RCC 7860 (cell line): ENCODE measurements at places on chromosomes 4 and X.

GRCh38 chr4:89039730-89040338 is 17.2 kb downstream of the FAM13A start:
- no peak for DNase-seq

GRCh38 chr4:173160871-173161270 is 7.7 kb upstream of the GALNT7 start:
- DNase-seq, result no peak

DNA sequence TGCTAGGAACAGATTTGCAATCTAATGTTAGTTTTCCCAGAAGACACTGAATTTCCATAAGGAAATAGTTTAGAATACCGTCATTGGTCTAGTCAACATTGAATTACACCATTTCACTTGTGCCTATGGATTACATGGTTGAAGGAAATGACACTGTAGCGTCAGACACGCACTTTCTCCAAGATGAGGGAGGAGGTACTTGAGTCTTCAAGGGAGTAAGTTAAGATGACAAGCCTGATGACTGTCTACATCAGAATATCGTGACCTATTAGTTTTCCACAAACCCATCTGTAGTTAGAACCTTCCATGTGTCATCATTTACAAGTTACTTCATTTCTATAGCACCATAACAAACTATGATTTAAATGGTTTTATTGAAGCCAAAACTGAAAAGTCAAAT is 153.7 kb downstream of the AMELX start:
- no peak for DNase-seq

GRCh38 chr4:149961876-149962597 is 116.2 kb upstream of the DCLK2 start:
- DNase-seq, result no peak

DNA sequence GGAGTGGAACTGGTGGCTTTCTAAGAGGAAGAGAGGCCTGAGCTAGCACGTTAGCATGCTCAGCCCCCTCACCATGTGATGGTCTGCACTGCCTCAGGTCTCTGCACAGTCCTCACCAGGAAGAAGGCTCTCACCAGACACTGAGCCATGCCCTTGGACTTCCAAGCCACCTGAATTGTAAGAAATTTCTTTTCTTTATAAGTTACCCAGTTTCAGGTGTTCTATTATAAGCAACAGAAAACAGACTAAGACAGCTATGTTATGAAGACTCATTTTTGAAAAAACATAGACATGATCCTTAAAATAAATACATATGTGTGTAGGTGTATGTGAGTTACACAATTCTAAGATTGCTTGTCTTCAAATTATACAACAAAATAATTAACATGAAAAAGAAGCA is 74.7 kb downstream of the CEP44 start:
- no peak for DNase-seq

DNA sequence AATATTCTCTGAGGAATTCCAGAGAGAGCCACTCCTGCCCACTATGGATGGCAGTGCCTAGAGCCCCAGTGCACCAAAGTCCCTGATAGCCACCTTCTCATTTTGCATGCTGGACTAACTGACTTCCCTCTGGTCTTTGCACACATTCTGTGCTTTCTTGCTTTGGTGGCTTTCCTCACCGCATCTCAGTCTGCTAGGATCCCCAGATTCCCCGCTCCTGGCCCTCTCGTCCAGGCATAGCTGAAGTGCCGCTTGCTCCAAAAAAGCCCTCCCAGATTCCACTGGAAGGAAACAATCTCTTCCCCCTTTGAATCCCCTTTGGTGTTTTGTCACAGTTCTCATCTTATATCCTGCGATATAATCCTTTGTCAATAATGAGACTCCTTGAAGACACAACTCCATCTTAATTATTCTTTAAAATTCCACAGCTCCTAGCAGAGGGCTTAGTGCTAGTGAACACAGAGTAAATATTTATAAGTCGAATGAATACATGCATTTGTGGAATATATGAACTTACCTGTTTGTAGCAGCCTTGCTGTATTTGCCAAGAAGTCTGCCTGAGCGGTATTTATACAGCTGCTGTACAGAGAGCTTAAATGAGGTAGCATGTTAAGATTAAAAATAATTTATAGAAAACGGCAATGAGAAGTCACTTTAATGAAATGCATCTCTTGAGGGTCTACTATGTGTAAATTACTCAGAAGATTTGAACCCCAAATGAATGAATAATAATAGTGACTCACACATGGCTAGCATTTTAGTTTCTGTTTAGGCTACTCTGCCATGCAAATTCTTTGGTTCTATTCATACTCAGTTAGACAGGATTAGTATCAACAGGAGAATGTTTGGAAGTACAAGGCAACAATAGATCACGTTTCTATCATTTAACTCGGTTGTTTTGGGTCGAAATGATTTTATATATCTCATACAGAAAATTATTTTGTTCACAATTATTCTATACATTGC is 421.9 kb upstream of the TENM3 start:
- no peak for DNase-seq

DNA sequence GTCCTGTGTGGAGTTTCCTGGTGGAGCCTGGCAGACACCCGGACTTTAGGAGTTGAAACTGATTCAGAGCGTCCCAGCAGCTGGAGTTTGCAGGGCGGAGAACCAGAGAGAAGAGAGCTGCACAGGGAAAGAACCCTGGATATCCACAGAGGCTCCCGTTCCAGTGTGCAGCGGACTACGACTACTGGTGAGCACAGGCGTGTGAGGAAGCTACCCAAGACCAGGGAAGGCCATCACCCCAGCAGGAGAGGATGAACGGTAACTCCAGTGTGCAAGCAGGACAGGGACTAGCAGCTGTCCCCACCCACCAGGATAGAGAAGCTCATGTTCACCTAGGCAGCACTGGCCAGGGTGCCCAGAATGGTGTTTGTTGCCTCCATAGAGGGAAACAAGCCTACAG is 2.3 kb downstream of the LAGE3 start:
- DNase-seq, result peak; percentile 7

GRCh38 chr4:146243141-146243882 is 29.0 kb downstream of the REELD1 start:
- peak; percentile 68 for DNase-seq

DNA sequence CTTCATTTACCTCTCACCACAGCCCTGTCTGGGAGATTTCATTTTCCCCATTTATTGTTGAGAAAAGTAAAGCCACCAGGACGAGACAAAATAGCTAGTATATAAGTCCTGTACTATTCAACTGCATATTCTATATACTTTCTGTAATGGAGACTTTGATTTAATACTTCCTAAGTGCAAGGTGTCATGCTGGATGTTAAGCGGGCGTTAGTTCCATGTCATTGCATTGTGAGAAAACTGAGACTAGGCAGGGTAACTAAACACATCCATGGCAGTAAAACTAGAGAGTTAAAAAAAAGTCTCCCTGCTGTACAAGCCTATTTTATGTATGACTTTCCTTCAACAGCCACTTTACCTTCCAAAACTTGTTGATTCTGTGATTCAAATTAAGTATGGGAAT is 969.6 kb downstream of the STIM2 start:
- DNase-seq, result no peak

DNA sequence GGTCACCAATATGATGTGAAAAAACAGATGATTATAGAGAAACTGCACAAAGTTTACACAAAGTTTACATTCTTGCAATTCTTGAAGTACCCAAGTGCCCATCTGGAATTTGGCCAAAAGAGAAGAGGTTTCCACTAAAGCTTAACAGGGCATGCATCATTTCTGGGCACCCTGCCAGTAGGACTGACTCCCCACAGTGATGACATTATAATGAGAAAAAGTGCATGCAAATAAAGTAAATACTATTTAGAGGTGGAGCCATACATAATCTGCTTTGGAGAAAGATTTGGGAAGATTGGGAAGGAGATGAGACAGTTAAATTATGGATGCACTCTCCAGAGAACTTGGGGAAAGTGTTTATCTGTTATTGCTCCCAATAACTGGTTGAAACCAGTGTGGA is 93.7 kb upstream of the TRPC3 start:
- DNase-seq, result peak; percentile 88

DNA sequence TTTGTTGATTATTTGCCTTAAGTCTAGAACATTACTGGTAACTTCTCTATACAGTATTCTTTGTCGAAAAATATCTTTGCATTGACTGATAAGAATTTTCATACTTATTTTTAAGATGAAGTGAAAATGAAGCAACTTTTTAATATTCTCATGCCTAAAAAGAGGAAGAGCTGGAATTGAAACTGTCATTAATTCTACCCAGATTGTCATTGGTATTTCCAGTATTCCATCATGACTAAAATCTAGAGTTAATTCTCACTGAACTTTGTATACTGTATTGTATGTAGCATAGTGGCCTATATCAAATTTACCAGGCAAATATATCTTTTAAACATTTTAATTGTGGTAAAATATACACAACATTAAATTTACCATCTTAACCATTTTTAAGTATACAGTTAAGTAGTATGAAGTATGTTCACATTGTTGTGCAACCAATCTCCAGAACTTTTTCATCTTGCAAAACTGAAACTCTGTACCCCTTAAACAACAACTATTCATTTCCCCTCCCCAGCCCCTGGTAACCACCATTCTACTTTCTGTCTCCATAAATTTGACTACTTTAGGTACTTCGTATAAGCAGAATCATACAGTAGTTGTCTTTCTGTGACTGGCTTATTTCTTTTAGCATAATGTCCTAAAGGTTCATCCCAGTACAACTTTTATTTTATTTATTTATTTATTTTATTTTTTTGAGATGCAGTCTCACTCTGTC is 24.3 kb upstream of the ZNF41 start:
- DNase-seq, result no peak

DNA sequence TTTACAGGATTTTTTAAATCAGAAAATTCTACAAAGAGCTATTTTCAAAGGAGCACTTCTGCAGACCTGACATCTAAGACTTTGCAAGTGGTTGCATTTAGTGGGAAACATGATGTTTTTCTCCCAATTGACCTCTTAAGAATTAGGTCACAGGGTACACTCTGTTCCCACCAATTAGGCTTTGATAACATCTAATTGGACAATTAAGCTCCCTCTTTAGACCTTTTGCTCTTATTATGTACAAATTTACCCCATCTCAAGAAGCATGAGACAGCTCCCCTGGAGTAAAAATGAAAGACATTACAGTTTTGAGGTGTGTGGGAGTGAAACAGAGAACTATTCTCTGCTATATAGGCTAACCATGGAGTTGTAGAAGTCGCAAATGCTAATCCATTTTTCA is 31.8 kb upstream of the AGA start:
- no peak for DNase-seq

GRCh38 chr4:168839758-168840391 is 170.2 kb downstream of the CBR4 start:
- no peak for DNase-seq

DNA sequence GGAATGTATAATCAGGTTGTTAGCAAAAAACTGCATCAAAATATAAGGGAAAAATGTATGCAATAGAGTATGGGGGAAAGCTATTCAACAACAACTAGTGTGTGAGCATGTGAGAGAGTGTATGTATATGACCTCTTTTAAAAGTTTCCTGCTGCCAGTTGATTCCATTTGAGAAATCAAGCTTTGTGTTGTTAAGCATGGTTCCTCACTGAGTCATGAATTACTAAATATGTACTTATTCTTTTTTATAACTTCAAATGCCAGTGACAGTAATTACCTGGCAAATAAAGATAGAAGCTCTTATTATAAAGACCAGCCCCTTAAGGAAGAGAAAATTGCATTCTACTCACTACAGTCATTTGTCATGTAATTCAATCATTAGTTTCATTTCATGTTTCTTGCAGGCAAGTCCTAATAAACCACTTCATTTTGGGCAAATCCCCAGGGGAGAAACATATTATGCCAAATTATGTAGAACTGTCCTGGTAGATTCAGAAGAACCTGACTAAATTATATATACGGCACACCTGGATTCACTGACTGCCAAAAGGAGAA is 19.2 kb downstream of the RASGEF1B start:
- no peak for DNase-seq

GRCh38 chr4:22986262-22986661 is 293.5 kb downstream of the GBA3 start:
- peak; percentile 71 for DNase-seq

DNA sequence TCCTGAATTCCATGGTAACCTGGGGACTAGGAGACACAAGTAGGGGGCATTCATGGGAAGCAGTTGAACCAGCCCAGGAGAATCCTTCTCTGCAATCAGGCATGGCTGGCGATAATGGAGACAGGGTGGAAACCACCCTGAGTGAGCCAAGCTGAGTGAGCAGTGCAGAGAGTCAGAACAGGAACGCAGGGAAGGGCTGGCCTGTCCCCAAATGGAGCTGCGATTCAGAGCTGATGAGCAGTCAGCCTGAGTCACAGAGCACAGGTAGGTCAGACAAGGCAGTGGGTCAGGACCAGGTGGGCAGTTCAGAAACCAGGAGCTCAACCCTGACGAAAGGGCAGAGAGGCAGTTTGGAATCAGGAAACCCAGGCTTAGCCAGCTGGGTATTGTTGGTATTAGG is 129.0 kb downstream of the BTC start:
- peak; percentile 66 for DNase-seq

DNA sequence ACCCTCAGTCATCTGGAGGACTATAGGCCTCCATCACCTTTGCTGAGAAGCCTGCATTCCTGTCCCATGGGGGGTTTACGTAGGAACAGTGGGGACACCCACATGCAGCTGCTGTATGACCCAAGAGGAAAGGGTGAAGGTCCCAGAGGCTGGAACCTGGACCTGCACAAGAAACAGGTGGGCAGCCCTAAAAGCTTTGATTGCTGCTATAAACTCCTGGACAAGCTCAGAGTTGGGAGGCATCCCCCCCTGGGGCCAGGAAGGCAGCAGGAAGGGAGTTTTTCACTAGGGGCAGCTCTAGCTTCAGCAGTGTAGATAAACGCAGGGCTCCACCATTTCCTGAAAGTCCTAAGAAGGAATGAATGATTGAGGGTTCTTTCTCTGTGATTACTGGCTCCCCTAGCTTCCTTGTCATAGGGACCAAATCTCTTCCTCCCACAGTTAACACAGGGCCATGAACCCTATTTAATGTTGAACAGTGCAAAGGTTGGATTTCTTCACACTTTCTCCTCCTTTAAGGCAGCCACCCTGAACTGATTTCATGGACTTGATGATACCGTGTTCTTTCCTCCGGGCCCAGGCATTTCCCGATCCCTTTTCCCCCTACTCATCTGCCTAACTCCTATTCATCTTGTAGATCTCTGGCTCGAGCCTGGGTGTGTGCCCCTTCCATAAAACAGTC is 84.2 kb downstream of the CHRNA9 start:
- no peak for DNase-seq

GRCh38 chr4:168021666-168022065 is 70.7 kb upstream of the ANXA10 start:
- DNase-seq, result no peak

- no peak for DNase-seq
These were observed 7.5 kb downstream of the CCKAR start for GRCh38 chr4:26482508-26483462.

DNA sequence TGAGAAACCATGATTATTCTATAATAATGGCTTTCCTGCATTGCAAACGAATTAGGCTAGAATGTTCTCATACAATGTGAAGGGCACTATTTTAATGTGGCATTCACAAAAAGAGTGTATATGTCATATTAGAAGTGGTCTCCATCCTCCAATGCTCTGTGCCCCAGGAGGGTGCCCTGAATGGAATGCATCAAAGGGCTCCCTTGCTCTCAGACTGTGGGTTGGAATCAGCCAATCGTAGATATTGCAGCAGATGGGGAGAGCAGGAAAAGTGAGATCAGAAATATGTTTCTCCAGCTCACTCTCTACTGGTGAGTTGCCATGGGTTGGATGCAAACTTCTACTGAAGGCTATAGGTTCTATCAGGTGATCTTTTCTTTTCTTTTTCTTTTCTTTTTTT is 11.9 kb upstream of the NSUN7 start:
- DNase-seq, result no peak

GRCh38 chr4:155742310-155743015 is 16.4 kb upstream of the GUCY1B1 start:
- no peak for DNase-seq

GRCh38 chrX:14700982-14701381 is 171.6 kb downstream of the GLRA2 start:
- DNase-seq, result no peak
